ENCODE measurements at places on chromosomes 2 and 18.
A peak's percentile ranks its signal among the peaks of the same experiment; 100 is the strongest.

DNA sequence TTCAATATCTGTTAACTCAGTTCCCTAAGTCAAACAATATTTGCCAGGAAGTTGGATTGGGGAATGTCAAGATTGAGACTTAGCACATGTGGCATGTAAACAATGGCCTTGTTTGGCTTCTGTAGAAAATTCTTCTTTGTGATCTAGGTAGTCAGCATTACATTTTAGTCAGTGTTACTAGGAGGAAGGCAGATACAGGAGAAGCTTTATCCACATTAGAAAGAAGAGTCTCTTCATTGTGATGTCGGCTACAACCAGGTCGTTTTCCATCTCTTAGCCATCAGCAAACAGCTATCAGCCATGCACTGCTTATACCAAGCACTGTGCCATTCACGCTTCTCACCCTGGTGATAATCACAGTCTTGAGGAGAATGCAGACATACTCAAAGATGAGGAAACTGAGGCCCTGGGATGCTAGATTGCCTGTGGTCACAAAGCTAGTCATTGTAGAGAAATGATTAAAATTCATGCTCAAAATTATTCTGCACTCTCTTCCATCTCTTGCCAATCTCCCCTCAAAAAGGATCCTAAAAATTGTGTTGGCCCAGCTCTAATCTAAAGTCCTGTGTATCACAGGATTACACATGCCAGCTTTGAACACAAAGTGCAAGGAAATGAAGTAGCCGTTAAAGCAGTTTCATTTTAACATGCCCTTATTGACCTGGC lies 3.2 kb downstream of the GALNT5 start:
- DNase-seq: no peak

DNA sequence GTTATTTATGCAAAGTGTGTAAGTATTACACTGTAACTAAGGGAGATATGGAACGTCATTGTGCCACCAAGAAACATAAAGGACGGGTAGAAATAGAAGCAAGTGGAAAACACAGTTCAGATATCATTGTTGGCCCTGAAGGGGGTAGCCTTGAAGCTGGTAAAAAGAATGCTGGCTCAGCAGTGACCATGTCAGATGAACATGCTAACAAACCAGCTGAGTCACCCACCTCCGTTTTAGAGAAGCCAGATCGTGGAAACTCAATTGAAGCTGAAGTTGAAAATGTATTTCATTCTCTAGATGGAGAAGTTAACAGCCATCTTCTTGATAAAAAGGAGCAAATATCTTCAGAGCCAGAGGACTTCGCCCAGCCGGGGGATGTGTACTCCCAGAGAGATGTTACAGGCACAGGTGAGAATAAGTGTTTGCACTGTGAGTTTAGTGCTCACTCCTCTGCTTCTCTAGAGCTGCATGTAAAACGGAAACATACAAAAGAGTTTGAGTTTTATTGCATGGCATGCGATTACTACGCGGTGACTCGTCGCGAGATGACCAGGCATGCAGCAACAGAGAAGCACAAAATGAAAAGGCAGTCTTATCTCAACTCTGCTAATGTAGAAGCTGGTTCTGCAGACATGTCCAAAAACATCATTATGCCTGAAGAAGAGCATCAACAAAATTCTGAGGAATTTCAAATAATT lies 36.1 kb downstream of the ZNF407 start:
- DNase-seq: no peak

DNA sequence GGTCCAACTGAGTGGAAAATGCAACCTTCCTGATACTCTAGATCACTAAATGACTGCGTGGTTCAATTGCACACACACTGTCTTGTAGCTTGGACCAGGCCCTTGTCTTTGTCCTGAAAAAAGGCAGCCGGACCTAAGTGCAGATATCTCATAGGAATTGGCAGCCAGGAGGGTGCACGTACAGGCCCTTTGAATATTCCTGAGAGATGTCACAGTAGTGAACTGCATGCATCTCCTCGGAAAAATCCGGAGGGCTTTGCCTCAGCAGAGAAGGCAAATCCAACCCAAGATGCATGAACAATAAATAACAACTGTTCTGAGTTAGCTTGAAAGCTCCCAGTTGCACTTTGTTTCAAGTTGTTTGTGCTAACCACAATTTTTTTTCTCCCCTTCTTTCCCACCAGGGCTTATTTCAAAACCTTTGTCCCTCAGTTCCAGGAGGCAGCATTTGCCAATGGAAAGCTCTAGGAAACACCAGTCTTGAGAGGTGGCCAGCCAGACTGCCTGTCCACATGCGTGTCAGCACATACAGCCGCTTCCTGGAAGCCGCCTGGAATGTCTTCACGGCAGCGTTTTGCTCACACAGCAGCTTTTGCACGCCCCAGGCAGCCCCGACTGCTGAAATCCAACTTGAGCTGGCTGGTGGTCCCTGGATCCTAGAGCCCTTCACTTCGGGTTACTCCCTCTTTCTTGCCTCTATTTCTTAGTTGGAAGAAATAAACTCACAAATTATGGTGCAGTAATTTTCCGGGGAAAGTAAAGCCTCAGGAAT lies 54.4 kb upstream of the FOSL2 start:
- DNase-seq: no peak

DNA sequence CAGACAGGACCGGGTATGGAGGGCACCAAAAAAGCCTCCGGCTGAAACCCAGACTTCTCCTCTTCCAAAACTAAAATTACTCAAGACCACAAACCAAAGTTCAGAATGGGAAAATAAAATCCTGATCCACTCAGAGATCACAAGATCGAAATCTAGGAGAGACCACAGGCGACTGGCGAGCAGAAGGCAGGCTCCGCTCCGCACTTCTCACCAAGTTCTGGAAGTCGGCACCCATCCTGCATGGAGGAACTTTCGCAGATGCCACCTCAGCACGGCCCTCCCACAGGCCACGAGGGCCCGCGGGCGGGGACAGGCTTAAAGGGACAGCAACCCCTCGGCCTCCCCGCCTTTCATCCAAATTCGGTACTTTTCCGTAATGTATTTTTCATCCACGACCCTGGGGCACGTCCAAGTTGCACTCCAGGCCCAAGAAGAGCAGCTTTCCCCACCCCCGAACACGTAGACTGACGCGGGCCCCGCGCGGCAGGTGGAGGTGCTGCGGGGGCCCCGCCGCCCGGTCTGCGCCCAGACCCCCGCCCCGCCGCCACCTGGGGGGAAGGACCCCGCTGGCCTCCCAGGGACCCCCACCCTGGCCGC lies 43.7 kb downstream of the HDLBP start:
- peak; percentile 27 for DNase-seq

- DNase-seq: no peak
Measured at GRCh38 chr18:76203552-76203951, 291.5 kb downstream of the ZNF516 start.

DNA sequence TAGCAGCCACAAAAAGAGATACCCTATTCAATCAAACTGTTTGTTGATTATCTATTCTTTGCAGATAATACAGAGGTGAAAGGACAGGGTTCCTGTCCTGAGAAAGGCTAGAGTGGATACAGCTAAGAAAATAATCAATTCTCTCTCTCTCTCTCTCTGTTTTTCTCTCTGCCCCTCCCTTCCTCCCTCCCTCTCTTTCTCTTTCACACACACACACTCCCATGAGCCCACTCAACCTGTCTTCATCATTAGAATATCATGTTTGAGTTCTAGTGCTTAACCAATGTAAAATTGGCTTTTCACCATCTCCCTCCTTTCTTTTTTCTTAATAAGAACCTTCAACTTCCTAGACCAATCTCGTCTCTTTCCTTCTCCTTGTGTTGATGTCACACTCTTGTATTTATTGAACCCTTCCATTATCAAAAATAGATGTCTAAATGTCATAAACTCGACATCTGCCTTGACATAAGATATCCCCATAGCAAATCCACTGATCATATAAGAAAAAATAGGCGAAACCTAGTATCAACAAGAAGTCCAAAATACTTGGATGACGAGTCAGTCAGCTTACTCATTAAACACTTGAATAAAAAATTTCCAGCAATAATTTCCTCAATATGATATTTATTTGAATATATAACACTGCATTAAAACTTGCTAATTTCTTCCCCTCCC lies 42.8 kb upstream of the CYTIP start:
- DNase-seq: no peak

DNA sequence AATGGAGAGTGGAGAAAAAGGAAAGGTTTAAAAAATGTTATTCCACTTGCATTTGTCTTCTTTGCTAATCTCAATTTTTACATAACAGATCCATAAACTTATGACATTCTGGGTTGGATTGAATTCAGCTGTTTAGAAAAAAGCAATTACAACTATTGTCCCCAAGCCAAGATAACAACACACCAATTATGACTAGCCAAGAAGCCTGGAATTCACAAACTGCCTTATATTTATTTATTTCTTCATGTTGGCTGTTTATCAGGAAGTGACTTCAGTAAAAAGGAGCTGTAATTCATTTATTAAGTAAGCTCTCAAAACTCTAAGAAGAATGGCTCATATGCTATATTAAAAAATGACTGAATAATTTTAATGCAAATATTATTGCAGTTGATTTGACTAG lies 137.4 kb downstream of the CALCRL start:
- no peak for DNase-seq

GRCh38 chr2:206092297-206092696 lies 6.3 kb upstream of the INO80D start:
- no peak for DNase-seq

DNA sequence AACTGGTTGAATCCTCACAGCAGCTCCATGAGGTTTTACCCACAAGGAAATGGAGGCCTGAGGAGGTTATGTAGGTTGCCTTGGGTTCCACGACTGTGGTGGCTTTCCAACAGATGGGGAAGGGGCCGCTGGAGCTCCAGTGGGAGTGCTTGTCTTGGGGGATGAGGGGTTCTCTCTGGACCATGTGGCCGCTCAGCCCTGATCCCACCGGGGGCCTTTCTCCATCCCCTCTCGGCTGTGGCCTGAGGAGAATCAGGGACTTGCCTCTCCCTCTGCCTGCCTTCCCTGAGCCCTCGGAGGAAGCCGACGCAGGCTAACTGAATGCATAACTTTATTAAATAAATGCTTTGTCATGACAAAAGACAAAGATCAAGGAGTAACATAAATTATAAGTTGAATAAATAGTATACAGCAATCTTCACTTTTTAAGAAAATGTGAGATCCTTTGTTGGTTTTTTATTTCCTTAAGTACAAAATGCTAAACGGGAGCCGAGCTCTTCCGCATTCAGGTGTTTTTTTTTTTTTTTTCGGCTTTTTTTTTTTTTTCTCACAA lies 23.5 kb downstream of the IGFBP5 start:
- DNase-seq: no peak

DNA sequence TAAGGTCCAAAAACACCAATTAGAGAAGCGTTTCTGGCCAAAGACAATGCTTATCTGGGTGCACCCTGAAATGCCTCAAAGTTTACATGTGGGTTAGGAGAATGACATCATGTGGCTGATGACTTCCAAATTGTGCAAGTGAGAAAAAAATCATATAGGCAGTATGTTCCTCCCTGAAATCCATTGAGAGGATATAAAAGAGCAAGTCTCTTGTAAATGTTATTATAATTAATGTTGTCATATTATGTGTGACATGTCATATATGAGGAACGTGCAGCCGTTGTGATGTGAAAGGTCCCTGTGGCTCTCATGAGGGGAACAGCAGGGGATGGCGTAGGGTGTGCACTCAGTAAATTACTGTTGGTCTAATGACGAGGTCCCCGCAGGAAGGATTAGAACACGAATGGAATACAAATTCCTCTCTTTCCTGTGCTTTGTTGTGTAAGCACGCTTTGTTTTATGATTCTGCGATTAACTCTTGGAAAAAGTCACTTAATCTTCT lies 290.8 kb downstream of the PRKCE start:
- no peak for DNase-seq

GRCh38 chr2:3405307-3405706 lies 25.8 kb downstream of the TRAPPC12 start:
- no peak for DNase-seq

- DNase-seq: no peak
Measured at GRCh38 chr2:64625299-64626145, 28.2 kb downstream of the SERTAD2 start.

DNA sequence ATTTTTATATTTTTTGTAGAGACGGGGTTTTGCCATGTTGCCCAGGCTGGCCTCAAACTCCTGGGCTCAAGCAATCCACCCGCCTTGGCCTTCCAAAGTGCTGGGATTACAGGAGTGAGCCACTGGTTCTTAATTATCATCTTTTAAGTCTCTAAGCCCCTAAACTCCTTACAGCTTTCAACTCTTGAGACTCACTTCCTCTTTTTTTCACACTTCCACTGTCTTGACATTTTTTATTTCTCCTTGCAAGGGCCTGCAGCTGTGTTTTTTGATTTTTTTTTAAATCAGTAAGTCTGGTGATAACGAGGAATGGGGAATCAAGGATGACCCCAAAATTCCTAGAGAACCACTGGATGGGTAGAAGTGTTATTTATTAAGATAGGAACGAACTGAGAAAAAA lies 8.6 kb upstream of the ABCB11 start:
- DNase-seq: no peak

DNA sequence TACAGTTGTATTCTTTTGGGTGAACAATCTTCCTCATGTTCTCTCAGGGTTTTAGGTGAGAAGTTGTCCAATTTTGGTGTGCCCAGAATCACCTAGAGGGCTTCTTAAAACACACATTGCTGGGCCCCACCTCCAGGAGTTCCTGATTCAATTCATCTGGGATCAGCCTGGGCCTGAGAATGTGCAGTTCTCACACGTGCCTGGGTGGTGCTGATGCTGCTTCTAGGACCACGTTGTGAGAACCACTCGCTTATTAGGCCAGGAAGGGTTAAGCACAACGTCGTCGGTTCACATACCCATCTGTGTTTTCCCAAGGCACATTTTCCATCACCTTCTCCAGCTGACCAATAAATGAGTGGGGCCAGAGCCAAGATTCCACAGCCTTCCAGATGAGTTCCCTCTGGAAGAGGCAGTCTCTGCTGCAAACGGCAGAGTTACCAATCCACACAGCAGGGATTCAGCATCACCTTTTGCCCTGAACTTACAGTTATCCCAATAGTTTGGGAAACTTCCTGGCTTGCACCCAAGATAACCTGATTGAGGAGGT lies 277.7 kb upstream of the HNRNPA3 start:
- DNase-seq: no peak

DNA sequence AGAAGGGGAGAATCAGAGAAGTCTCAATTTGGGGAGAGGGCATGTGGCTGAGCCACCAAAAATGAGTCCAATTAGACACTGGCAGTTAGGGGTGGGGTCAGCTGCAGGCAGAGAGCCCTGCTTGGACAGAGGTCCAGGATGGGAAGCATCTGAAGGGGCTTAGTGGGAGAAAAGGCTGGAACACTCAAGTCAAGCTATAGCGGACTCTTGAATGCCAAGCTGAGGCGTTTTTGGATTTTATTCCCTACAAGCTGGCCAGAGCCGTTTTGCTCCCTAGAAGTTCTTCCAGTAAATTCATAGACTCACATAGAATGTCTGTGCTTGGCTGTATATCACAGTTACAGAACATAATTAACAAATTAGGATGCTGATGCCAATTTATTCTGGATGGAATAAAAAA lies 172.8 kb downstream of the ACOXL start:
- no peak for DNase-seq

GRCh38 chr18:29071869-29072268 lies 894.9 kb upstream of the CDH2 start:
- DNase-seq: no peak
